Mammary epithelial cell (primary cell): ENCODE measurements at places on chromosomes 3 and 15.

DNA sequence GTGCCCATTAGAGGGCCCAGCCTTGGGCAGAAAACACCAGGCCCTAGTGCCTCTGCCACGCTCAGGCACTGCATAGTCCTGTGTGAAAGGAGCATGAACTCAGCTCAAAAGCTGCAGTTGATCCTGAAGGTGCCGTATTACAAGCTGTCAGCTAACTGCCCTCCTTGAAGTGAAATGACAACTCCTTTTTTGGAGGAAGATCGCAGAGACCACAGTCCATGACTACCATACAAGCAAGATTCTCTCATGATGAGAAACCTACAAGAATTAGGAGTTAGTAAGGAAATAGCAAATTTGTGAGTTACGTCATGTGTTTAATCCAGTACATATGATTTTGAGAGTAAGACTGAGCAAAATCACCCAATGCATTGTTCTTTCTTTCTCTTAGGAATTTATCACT, 513.9 kb upstream of the NR2F2 start:
- no peak for DNase-seq

DNA sequence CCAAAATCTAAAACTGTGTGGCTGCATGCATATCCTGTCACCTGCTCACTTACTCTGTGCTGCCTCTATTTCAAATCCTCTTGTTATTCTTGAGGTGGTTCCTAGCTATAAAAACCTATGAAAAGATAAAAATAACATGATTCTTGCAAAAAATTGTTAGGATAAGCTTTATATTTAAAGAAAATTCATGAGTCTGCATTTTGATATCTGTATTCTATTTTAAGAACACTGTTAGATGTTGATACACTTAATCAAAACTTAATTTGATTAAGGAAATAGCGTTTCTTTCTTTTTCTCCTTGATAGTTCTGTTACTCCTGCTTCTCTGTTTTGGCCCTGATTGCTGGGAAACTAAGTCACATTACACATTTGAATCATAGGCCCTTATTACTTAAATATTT, 22.5 kb downstream of the STT3B start:
- DNase-seq = no peak

GRCh38 chr15:22810853-22811338, 24.5 kb downstream of the NIPA1 start:
- no peak for DNase-seq

DNA sequence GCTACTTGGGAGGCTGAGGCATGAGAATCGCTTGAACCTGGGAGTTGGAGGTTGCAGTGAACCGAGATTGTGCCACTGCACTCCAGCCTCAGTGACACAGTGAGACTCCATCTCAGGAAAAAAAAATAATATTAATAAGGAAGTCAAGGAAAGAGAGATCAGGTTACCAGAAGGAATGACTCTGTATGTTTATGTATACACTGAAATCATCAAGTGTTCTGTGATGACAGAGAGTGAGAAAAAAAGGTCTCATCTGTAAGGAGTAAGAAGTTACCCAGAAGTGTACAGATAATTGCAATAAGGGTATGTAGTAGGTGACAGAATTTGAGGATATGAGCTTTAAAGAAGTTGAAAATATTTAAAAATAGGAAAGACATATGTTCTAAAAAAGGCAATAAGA, 4.3 kb upstream of the CCDC50 start:
- no peak for DNase-seq

DNA sequence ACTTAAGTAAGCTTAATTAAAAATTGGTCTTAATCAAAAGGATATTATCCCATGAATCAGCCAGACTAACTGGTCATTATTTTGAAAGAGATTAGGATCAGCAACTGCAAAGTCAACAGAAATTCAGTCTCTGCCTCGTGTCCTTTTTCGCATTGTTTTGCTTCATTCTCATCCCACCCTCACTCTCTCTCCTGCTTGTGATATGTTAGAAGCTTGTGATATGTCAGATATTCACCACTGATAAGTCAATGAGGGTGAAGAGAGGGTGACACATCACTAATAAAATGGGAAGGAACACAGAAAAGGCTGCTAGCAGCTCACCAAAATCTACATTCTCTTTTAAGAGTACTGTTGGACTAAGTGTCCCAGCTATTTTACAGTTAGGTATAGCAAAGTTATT, 146.1 kb downstream of the SUCNR1 start:
- DNase-seq = peak; percentile 19

- no peak for DNase-seq
These were observed 500.8 kb downstream of the CNTN4 start for GRCh38 chr3:2599471-2599870.

DNA sequence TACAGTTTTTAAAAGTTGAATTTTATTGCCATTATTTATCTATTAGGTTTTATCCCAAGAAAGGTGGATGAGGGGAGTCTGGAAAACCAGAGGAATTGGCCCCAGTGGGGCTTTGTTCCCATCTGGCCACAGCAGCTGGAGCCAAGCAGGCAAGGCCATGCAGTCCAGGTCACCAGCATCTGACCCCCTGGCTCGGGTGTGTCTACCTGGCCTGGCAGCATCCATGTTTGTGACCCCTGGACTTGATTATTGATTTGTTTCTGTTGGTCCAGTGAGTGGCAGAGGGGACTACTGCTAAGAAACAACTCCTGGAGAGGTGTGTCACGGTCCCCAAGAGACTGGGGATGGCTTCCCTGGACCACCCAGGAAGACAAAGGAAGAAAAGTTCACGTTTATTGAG, 111.1 kb downstream of the NUP210 start:
- DNase-seq = no peak

- no peak for DNase-seq
These were observed 456 bp upstream of the TMEM62 start for GRCh38 chr15:43132830-43133429.

GRCh38 chr3:16064642-16065414, 109.7 kb upstream of the GALNT15 start:
- peak; percentile 60 for DNase-seq

GRCh38 chr3:177357352-177358090, 160.2 kb upstream of the TBL1XR1 start:
- DNase-seq = peak; percentile 96

GRCh38 chr3:186099178-186099577, 9.7 kb downstream of the ETV5 start:
- peak; percentile 50 for DNase-seq

DNA sequence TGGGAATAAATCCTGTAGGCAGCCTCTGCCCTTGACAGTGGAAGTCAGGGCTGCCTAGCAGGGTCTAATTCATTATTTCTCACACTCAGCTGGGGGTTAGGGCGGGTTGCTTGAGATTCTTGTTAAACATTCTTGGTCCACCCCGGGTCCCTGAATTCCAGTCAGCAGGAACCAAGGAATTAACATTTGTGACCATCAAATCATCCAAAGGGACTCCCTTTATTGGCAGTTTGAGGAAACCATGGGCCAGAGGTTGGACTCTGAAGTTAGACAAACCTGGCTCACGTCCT, 122.8 kb downstream of the EEFSEC start:
- DNase-seq = no peak

DNA sequence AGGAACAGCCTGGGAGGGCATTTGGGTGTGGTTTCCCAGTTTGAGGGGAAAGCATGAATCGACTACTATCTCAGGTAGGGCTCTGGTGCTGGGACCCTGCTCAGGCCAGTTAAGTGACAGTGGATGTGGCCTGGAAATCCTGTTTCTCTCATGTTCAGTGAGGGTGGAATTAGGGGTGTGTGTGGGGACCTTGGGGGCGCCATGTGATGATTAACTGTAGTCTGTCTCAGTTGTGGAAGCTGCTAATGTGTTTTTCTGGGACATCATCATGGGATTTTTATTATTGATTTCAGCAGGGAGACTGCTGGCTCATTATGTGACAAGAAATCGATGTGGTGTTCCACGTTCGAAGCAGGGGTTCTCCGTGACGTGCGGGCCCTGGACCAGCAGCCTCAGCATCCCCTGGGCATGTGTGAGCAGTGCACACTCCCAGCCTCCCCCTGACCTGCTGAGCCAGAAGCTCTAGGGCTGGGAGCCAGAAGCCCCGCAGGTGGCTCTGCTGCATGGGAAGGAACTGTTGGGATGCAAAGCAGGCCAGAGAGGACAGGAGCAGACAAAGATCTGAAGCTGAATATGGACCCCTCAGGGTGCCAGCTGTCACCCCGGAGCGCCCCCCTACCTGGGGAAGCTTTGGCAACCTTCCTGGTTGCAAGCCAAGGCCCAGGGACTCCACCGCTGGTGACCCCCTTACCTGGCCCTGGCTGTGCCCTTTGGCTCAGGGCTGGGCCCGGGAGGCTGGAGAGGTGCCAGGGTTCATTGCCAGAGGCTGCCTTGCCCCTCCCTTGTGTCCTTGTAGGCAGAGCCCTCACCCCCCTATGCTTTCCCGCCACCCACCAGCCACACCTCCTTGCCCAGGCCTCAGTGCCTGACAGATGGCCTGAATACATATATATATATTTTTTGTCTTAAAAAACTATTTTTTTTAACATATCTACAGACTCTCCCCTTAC, 149.8 kb downstream of the APBA2 start:
- DNase-seq = no peak
